Stimulated activated CD8-positive, alpha-beta memory T cell treated with anti-CD3 and anti-CD28 coated beads, Interleukin-7, amount 100 ng/mL, for 1 hour (primary cell): ENCODE measurements at places on chromosomes 1 and 21.

GRCh38 chr1:154154534-154155191 is at the start of gene NUP210L:
Gene NUP210L (minus strand): TSS chr1:154155073.
- no peak for DNase-seq

- DNase-seq = no peak
Observed at GRCh38 chr1:98849969-98850636, 154.6 kb downstream of the PLPPR5 start.

- DNase-seq = no peak
Observed at GRCh38 chr1:192805832-192806323, 3.0 kb upstream of the RGS2 start.

GRCh38 chr1:171913385-171913784 is 72.1 kb downstream of the DNM3 start:
- no peak for DNase-seq

GRCh38 chr1:82453511-82454185 is 652.9 kb downstream of the ADGRL2 start:
- no peak for DNase-seq

GRCh38 chr1:155206891-155207805 is 549 bp downstream of the THBS3 start:
- peak; percentile 92 for DNase-seq

- DNase-seq = no peak
Observed at GRCh38 chr1:230901671-230902070, 33.4 kb upstream of the C1orf198 start.

DNA sequence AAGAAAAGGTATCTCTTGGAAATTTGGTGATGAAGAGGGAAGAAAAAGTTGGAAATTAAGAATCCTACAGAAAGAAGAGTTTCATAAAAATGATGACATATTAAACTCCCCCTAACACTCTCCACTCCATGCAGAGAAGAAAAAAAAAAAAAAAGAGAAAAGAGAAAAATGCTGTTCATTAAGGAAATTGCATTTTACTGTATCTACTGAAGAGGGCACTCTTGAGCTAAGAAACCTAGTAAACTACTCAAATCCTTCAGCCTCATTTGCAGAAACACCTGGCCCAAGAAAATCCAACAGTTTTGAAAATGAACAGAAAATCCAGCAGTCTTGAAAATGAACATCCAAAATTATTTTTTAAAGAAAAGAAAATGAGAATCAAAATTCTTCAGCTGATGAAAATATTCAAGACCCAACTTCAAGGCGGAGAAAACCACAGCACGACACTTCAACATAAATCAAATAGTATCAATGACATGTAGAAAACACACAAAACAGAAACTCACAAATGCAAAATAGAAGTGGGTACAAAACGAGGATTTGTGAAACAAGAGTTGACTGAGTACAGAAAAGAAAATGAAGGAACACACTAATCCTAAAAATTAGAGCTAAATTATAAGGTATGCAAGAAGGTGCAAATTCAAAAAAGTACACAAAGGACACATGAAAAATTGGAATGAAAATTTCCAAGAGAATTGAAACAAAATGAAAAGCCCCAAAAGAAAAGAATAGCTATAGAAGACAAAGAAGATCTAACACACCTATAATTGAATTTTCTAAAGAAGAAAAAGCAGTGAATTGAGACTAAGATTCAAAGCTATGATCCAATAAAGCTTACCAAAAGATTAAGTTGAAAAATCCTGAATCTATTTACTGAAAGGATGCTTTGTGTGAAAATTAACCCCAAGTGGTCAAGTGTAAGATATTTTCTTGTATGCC is 73.2 kb upstream of the DNAJC6 start:
- no peak for DNase-seq

- no peak for DNase-seq
Observed at GRCh38 chr1:221704306-221704705, 37.6 kb downstream of the DUSP10 start.

DNA sequence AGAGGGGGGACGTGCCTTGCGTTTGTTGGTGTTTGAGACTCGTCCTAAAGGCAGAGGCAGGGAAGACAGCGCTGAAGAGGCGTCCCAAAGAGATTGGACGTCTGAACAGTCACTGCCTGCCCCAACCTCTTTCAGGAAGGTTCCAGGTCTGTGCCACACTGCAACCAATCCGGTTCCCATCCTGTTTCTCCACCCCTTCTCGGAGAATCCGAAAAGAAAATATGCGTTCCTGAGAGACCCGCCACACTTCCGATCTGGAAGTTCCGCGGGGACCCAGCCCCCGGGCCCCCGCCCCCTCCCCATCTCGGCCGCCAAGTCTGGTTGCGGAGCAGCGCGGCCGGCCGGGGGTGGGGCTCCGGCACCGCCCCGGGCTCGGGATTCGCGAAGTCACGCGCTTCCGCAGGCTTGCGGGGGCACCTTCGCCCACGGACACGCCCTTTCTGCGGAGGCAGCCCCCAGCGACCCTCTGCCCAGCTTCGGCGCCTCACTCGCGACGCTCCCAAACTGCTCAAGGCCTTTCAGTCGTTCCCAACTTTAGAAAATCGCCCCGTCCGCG is 124.5 kb upstream of the DPYD start:
- no peak for DNase-seq

- DNase-seq = no peak
Observed at GRCh38 chr1:85088408-85088784, 40.1 kb upstream of the MCOLN3 start.

DNA sequence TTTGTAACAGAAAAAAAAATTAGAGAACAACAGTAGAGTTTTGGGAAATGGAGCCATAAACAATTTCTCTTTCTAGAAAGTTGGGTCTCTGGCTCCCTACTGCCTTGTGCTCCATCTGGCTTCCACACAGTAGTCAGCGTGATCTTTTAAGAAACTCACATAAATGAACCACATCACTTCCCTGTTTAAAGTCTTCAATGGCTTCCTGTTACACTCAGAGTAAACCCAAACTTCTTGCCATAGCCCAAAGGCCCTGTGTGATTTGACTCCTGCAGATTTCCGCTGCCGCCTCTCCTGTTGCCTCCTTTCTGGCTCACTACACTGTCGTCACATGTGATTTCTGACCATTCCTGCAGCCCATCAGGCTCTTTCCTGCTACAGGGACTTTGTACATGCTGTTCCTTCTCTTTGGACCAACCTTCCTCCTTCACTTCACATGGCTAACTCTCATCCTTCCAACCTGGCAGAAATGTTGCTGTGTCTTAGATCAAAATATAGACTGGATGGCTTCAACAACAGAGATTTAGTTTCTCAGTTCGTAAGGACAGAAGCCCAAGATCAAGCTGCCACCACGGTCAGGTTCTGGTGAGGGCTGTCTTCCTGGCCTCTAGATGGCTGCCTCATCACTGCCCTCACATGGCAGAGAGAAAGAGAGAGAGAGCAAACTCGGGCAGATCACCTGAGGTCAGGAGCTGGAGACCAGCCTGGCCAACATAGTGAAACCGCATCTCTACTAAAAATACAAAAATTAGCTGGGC is 34.0 kb downstream of the OPRD1 start:
- DNase-seq = no peak

- no peak for DNase-seq
Observed at GRCh38 chr1:172473302-172473701, 29.4 kb upstream of the PIGC start.

- DNase-seq = no peak
Observed at GRCh38 chr21:29810871-29811270, 128.9 kb downstream of the GRIK1 start.

DNA sequence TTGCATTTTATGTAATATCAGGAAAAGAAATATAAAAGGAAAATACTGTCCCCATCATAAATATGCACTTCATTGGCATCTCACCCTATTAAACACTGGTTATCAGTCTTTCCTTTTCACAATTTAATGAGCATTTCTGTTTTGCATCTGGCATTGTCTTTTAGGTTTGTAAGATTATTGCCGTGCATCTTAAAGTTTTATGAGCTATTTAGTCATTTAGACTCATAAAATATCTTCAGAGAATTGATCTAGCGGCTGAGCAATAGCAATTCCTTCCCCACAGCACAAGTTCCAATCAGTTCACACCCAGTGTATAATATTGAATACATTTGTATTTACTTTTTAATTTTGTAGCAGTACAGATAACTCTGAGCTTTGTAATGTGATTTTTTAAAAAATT is 112.3 kb upstream of the C1orf105 start:
- no peak for DNase-seq

DNA sequence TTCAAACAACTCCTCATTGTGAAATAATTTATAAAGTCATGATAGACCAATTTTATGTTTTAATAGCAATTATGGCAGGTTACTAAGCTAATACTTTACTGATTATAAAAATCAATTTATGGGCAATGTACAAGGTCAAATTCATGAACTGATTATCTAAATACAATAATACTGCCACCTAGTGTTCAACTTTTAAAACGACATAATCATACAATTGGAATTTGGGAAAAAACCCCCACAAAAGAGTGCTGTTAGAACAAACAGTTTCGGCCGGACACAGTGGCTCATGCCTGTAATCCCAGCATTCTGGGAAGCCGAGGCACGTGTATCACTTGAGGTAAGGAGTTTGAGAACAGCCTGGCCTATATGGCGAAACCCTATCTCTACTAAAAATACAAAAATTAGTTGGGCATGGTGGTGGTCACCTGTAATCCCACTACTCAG is 14.0 kb downstream of the GTF2B start:
- no peak for DNase-seq

- no peak for DNase-seq
Observed at GRCh38 chr1:36083635-36084496, at the start of gene TEKT2. Gene TEKT2 (plus strand): TSS chr1:36084094. CDS start chr1:36084922, 828 bp downstream.

DNA sequence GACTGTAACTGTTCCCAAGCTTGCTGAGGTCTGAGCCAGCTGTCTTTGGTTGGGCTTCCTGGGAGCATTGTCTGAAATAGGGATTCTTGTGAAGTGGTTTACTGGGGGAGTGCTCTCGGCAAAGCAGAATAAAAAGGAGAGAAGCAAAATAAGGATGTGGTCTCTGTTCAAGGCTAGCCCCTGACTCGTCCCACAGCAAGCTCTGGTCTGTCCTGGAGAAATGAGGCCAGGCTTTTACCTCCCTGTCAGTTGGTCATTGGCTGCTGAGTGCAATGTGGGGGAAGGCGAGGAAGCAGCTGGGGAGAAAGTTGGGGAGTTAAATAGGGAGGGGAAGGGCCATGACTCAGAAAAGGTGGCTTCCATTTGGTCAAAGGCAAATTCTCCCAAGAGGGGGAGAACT is 303.9 kb upstream of the DUSP10 start:
- no peak for DNase-seq

DNA sequence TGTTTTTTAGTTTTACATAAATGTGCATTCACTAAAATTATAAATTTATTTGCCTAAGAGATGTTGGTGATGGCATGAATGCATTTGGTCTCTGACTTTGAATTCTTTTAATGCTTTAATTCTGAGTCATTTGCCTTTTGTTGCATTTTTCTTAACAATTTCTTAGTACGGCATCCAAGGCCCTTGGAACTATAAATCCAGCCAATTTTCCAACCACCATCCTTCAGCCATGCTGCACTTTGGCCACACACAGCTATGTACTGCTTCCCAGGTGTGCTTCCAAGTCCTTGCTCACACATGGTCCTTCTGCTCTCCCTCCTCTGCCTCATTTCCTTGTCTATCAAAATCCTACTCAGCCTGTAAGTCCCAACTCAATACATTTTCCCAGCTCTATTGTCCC is 161.0 kb downstream of the DHRS3 start:
- no peak for DNase-seq

DNA sequence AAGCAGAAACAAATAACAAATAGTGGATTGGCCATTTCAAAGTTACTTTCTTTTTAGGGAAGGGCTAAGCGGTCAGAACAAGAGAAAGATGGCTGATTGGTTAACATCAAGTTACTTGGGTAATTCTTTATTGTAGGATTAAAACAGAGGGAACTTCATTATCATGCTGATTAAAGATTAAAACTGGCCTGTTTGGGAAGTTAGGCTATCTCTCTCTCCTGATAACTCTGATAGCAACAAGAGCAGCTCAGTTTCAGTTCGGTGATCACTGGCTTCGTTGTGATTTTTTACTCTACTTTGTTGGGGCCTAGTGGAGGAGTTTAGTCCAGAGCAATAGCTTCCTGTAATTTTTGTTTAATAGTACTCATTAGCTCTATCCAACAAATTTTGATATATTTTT is 20.5 kb upstream of the COP1 start:
- DNase-seq = no peak

GRCh38 chr1:154166207-154166606 is 11.3 kb upstream of the NUP210L start:
- no peak for DNase-seq

DNA sequence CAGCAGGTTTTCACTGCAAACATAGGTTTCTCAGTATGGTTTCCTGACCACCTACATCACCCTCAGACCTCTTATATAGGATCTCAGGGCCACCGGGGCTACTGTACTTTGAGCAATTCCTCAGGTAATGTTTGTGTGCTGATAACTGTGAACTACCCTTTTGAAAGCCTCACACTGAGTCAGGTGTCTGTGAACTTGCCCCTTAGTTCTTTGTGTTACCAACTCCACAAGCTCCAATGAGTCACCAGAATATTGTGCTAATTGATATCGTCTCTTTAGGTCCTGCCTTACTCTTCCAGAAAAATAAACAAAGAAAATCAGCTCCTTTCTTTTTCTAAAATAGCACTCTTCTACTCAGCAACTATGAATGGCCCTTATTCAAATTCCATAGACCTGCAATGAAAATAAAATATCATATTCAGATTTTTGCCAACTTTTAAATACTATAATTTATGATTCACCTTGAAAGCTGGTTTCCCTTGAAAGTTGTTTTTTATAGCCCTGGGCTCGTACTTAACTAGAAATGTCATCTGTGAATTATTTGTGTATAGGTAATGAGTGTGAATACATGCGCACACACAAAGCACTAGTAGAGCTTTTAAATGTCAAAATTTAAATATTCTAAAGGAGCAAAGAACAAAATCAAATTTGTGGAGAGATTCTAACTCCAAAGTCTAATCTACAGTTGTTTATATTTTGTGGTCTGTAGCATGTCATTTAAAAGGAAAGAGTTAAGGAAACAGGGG is 88.1 kb upstream of the WARS2 start:
- DNase-seq = no peak
